ENCODE measurements at places on chromosomes 12 and 14. TPM values are rescaled to one million over a fixed set of nuclear protein-coding genes. Genes with fewer than 3 reads are reported as not detected.

The YARS2 gene
- total RNA-seq: 40.0 TPM

The MMP17 gene
- total RNA-seq: 3.7 TPM

The NPFF gene
- not detected for total RNA-seq

The SLC17A8 gene
- not detected for total RNA-seq

The CTSG gene
- not detected for total RNA-seq

Measured in uterus (tissue), 4 donors.